ENCODE measurements at places on chromosomes 6 and 20.

- peak; percentile 67 for DNase-seq
Observed at GRCh38 chr20:4082406-4083097, 67.2 kb upstream of the RNF24 start.

GRCh38 chr20:37994512-37994911, 38.7 kb downstream of the TTI1 start:
- no peak for DNase-seq

GRCh38 chr6:114119056-114119455, 148.1 kb upstream of the HDAC2 start:
- no peak for DNase-seq

DNA sequence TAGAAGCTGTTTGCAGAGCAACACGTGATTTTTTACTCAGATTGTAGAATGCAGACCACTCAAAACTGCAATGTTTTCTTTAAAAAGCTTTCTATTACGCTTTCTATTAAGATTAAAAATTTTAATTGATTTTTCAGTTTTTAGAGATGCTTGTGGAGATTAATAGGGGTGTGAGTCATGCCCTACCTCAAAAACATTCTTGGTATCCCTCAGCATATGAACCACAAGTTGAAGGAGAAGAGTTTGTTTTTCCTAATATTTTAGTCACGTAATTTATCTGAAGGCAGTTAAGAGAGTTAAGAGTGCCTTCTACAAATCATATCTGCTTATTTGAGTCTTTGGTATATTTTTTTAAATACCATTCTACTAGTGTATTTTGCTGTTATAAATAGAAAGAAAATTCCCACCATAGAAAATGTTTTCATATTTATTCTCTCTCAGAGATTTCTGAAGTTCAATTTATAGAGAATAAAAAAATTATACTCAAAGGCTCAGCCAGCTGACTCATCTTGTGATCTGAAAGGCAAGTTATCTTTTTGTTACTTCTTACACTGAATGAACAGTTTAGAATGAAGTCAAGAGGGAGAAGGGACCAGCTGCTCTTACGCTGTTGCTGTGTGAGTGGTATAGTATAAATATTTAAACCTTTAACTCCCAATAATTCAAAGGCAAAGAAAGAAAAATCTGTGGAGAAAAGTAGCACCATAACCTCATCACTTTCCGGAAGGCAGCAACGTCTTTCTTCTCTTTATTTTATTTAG, 7.6 kb downstream of the RIPOR2 start:
- no peak for DNase-seq

DNA sequence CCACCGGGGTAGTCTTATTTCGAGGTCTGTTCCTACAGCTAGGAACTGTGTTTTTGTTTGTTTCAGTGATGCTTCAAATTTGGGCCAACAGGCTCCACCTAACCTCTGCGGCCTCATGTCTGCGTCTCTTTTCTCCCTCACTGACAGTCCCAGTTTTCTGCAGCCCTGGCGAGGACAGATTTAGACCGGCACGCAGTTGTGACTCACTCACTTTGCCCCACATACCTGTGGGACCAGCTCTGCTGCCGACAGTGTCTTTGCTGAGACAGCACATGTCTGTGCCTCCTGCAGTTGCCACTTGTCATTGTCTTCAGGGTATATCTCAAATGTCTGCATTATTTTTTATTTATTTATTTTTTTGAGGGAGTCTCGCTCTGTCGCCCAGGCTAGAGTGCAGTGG, 29.2 kb downstream of the OSBPL2 start:
- DNase-seq: no peak

DNA sequence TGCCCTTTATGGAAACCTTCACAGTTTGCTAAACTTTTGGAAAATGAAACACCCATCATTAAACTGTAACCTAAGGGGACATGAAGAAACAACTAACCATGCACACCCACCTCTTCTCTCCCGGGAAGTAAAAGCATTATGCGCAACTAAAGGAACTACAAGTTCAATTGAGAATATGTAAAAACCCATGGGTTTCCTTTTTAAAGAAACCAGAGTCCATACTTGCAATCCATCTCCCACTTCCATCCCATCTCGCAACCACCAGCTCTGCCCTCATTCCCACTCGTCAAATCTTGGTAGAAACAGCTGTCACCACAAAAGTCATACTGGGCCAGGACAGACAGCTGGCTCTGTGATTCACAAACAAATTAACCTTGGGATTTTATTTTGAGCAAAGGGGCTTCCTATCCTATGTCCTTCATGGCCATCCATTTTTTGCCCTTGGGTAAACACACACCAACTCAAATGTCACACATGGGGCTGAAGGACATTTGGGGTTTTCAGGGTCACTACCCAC, 81.5 kb downstream of the HAO1 start:
- DNase-seq: no peak

DNA sequence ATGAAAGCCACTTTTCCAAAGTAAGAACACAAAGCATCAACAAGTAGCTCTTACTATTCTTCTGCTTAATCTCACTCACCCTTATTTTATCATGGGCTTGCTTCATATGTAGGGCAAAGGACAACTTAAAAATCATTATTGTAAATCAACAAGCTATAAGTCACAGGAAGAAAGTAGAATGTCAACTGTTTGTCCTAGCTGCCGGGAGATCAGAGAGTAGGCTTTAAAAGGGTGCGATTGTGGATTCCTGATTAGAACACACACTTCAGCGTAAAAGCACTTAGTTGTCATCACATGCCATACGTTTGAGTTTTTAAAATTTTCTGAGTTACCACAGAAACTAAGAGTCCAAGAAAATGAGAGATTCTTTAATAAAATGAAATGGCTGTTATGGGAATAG, 44.4 kb upstream of the NHSL1 start:
- no peak for DNase-seq

DNA sequence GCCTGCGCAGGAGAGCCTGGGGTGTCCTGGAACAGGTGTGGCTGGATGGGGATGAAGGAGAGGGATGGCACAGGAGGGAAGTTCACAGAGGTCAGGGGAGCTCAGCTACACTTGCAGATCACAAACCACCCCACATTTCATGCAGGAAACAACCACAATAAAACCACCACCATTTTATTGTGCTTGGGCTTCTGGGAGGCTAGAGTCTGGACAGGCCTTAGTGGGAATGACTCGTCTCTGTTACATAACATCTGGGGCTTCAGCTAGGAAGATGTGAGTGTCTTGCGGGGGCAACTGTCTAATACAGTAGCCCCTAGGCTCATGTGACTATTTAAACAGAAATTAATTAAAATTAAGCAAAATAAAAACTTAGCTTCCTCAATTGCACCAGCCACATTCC, 33.4 kb downstream of the SNX5 start:
- no peak for DNase-seq

DNA sequence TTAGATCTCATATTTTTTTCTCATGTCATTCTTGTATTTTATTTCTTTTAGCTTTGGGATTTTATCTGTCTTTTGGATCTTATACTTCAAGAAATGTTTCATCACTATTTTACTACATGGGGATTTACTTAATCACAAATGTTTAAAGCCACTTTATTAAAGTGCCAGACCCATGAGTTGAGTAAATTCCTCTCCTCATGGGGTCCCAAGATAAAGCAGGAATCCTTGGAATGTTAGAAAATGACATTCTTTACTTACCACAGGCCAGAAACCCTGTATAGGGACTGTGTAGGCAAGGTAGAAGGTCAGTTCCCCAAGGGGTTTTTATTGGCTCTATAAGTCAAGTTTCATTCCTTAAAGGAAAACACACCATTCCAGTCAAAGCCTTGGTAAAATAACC, 28.4 kb upstream of the OR2J2 start:
- no peak for DNase-seq

- peak; percentile 70 for DNase-seq
Observed at GRCh38 chr6:32154514-32155161, 697 bp downstream of the PPT2 start.

GRCh38 chr6:129454488-129454887, 255.5 kb downstream of the ARHGAP18 start:
- no peak for DNase-seq

GRCh38 chr6:116012471-116012949, 48.2 kb downstream of the FRK start:
- DNase-seq: no peak

- no peak for DNase-seq
Observed at GRCh38 chr6:146111881-146112450, 83.1 kb downstream of the GRM1 start.

DNA sequence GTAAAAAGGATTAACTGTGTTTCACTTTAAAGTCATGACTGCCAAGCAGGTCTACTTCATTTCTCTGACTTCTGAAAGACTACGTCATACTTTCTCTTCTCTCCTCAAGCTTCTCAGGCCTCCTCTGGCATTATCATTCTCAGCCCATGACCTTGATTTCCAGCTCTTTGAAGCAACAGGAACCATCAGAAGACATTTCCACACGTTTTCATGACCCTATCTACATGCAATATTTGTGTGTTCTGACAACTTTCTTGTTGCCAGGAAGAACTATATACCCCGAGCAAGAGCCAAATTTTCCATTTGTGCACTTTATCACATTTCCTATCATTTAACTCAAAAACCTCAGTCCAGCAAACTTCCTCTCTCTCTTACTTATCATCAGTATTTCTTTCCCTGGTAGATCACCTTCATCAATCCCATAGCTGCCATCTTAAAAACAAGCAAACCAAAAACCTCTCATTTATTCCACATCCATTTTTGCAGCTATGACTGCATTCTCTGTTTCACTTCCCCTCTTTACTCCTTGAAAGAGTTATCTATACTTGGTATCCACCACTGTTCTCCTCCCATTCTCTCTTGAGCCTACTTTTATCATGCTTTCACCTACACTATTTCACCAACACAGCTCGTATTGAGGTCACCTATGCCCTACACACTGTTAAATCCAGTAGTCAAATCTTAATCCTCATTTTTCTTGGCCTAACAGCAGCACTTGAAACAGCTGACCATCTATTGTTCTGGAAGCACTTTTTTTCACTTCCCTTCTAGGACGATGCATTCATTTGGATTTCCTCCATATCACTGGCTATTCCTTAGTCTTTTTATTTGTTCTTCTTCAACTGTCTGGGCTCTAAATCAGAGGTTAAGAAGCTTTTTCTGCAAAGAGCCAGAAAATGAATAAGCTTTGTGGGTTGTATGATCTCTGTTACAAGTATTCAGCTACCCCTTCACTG, 47.1 kb downstream of the STX7 start:
- DNase-seq: no peak

- DNase-seq: no peak
Observed at GRCh38 chr6:26220145-26220970, 133.1 kb downstream of the HFE start.

- no peak for DNase-seq
Observed at GRCh38 chr20:14707865-14708596, 370.6 kb upstream of the FLRT3 start.

GRCh38 chr6:88728756-88729155, 234.7 kb downstream of the RNGTT start:
- no peak for DNase-seq

- DNase-seq: no peak
Observed at GRCh38 chr6:36691011-36691410, 6.6 kb upstream of the RAB44 start.

- no peak for DNase-seq
Observed at GRCh38 chr6:40011844-40012243, 77.6 kb upstream of the MOCS1 start.

GRCh38 chr6:129473546-129473945, 236.4 kb downstream of the ARHGAP18 start:
- DNase-seq: no peak

DNA sequence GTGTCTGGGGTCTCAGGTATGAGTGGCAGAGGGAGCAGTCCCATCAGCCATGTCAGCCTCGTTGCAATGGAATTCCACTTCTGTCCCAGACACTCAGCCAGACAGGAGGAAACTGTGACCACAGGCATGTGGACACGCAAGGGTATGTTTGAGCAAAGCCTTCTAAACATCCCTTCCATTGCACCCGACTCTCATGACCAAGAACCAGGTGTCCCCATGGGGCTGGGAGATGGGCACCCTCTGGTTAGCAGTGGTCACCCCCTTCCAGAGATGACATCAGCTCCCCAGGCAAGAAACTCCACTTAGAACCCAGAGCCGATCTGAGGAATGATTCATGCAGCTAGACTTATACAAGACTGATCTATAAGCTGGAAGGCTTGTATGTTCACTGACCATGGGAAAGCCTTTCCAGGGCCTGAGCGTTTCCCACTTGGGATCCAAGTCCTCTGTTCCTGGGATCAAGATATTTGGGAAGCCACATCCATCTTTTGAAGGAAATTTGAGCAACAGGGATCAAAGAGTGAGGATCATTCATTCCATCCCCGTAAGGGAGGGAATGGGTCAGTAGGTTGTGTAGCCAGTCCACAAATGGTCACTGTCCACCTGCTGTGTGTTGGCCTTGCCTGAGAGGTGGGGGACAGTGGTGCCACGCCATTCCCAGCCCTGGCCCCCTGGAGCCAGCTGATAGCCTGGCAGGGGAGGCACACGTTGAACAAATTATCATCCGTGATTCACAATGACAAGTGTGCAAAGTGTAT, 3.9 kb upstream of the MRGBP start:
- no peak for DNase-seq

DNA sequence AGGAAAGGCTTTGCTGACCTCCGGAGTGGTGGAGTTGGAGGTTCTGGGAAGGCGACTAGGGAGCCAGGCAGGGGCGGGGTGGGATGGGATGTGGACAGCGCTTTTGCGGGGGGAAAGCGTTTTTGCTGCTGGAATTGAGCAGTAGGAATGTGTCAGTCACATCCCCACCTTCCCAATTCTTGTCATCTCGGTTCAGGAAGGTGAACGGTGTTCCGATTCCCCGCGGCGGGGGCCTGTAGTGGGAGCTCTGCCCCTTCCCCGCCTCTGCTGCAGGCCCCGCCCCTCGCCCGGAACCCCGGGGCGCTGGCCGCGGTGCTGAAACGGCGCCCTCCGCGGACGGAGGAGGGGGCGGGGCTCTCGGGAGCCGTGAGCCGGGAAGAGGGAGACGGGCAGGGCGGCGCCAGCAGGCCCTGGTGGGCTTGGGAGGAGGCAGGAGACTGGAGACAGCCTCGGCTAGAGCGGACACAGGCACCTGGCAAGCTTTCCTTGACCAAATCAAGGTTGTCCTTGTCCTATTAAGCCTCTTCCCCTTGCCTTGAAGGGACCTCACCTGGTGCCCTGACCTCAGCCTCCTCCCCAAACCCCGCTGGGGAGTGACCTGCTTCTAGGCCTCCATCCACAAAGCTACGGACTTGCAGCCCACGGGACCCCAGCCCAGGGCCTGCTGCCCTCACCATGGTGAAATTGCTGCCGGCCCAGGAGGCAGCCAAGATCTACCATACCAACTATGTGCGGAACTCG, at the start of gene LHFPL5:
TSS of gene LHFPL5 (plus strand) at position 357 of the 741 bp plus-strand sequence. CDS start at position 676, 319 bp downstream.
- DNase-seq: no peak

DNA sequence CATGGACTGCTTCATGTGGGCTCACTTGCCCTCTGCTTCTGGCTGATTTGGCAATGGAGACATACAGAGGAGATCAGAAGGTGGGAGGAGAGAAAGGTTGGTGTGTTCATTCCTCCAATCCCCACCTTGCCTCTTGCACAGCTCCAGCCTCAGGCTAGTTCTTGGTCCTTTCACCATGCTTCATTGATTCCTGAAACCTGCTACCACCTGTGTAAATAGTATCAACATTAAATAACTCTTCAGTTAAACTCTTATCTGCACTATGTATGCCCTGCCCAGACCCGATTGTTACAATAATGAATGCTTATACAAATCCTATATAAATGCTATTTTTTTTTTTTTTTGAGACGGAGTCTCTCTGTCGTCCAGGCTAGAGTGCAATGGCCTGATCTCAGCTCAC, 174.5 kb downstream of the CD83 start:
- DNase-seq: no peak
